Hematopoietic multipotent progenitor cell treated with erythropoietin and hydrocortisone succinate and interleukin-3 and kit ligand, for 6 days (in vitro differentiated cells): ENCODE measurements at places on chromosomes 2 and 18.

DNA sequence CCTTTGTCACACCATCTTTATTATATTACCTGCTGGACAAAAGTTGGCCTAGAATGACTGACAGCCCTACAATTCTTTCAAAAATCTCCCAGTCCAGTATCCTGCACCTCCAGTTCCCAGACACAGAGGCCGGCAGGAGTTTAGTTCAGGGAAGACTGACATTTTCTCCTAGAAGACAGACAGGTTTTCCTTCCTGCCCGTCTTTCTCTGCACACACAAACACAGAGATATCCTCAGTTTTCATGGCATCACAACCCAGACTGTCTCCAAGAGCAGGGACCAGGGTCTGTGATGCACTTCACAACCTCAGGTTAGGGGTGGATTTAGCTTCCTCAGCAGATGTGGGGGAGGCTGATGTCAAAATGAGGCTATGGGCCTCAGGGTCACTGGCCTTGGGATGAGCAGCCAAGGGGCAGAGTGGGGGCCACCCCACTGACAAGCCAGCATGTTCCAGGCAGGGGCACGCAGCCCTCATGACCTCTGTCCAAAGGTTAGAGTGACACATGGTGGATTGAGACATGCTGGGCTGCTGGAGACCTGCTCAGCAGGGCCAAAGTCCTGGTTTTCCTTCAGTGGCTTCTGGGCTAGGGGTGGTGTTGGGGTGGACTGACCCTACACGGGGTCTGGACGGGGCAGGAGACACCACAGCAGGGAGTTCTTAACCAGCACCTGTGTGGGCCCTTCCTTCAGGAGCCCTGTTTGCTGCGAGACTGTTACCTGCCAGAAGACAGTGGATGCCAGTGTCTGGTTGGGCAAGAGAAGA is 70.5 kb downstream of the SFXN5 start:
- no peak for DNase-seq

DNA sequence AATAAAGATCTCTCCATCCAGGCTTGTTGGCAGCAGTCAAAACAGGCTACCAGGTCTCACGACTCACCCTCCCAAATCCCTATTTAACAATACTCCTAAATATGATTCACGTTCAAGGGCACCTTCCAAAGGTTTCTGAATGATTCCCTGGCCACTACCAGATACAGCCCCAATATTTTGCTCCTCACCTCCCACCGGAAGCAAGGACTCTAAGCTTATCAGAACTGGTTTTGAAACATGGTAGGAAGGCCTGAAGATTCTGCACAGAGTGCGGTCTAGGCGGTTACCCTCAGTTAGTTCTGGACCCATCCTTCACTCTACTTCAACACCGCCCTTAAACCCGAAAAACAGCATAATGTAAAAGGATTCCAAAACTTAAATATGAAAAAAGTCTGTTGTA is 5.2 kb downstream of the PPP4R1 start:
- DNase-seq: no peak

DNA sequence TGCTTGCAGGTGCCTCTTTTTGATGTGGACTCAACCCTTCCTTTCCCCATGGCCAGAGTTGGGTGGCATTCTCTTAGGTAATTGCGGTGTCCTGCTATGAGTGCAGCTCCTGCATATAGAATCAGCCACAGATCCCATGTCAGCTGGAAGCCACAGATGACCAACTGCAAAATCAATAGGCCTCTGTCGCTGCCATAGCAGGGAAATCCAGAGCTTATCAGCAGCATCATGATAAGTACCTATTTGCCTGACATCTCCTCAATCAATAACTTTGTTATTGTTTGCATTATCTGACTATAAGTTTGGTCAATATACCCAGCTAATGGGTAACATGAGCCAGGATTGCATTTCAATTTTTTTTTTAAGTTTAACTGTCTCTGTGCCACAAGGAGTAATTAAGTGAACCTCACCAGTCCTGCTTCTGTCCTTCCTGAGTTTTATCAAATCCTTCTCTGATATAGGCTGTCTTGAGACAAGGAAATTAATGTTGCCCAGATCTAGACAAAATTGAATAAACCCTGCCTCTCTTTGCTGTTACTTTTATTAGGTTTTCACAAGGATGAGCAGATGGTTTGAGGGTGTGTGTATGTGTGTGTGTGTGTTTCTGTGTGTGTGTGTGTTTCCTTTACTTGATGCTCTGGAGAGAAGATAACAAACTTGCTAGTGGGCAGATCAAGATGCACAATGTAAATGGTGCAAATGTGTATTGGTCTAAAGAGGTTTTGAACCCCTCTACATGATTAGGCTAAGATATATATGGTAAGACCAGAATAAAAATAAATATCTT is 59.6 kb upstream of the CREB1 start:
- DNase-seq: no peak

DNA sequence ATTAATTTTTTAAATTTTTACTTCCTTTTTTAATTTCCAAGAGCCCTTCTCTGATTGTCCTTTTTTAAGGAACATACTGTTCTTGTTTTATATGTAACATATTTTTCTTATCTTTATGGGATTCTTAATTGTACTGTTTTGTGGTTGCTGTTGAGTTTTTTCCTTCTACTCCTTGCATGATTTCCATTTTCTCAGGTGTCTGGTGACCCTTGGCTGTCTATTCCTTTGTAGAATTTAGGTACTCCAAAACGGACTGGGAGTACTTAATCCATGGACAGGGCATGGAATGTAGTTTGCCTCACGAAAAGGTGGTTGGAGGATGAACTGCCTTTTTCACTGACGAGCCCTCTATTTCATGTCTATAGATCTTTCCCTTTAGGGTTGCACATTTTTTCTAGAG is 26.6 kb downstream of the TWSG1 start:
- no peak for DNase-seq

GRCh38 chr18:8982416-8983183 is 119.9 kb upstream of the NDUFV2 start:
- DNase-seq: peak; percentile 78

DNA sequence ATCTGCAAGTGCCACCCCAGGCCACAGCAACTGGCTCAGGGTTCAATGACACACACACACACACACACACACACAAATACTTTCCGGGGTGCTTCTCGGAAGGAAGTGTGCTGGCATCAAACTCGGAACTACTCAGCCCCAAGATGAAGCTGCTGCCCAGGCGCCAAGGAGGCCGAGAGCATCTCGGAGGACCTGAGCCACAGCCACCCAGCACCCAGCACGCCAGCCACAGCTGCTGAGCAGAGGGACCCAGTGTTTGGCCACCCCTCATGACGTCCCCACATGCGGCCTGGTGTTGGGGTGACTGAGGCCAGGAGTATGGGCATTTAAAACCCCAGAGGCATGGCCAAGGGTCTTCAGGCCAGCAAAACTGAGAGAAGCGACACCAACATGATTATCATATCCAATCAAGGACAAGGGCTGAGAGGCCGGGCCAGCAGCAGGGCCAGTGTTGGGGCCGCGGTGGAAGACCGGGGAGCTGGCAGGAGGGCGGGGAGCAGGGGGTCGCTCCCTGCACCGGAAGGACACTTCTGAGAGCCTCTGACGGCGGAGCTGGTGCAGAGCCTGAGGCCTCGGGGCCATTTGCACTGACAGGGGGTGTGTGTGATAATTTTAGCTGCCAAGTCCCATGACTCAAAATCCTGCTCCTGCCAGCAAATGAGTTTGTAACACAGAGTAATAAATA is 61.8 kb downstream of the BIN1 start:
- no peak for DNase-seq
